ENCODE measurements at places on chromosomes 11 and 22.

DNA sequence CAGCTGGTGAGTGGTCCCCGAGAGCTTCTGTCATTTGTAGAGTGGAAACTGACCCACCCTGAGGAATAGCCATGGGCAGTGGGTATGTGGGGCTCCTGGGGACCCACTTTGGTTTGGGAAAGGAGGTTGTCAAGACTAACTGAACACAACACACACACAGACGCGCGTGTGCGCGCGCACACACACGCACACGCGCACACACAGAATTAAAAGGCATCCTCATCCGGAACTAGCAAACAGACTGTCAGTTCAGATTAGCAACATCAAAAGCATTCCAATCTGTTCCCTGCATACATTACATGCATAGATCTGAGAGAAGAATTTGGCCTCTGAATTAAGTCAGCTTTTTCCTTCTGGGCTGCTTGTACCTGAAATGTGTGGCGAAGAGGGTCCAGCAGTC is 284.7 kb downstream of the ST3GAL4 start:
- H3K36me3 ChIP-seq = no peaks in the 10 kb centered on the region
- no peak overlapping the region for H3K27ac ChIP-seq
- no peaks in the 10 kb centered on the region for H3K4me1 ChIP-seq

DNA sequence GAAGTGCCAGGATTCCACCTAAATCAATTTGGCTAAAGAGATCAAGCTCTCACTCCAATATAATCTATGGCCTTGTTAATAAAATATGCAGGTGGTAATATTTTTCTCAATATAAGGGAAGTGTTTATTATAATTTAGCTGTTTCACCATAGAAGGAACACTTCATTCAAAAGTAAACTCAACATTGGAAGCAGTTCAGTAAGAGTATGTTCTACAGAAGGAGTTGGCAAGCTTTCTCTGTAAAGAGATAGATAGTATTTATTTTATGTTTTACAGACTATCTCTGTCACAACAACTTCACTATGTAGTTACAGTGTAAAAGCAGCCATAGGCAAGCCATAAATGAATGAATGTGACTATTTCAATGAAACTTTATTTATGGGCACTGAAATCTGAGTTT is 313.6 kb upstream of the ANO3 start:
- H3K27me3 ChIP-seq = no peaks in the 10 kb centered on the region
- no peak for DNase-seq
- no peak overlapping the region for H3K4me3 ChIP-seq
- no peaks in the 10 kb centered on the region for H3K4me1 ChIP-seq
- H3K36me3 ChIP-seq = no peaks in the 10 kb centered on the region

- H3K36me3 ChIP-seq = no peaks in the 10 kb centered on the region
- H3K4me3 ChIP-seq = no peak overlapping the region
- H3K27me3 ChIP-seq = no peaks in the 10 kb centered on the region
Observed at GRCh38 chr11:128053981-128054931, 533.1 kb downstream of the ETS1 start.

GRCh38 chr11:581342-581741 is 5.1 kb downstream of the PHRF1 start:
- DNase-seq = no peak
- no peaks in the 10 kb centered on the region for H3K27me3 ChIP-seq
- H3K4me3 ChIP-seq = no peak overlapping the region
- H3K27ac ChIP-seq = no peak overlapping the region

DNA sequence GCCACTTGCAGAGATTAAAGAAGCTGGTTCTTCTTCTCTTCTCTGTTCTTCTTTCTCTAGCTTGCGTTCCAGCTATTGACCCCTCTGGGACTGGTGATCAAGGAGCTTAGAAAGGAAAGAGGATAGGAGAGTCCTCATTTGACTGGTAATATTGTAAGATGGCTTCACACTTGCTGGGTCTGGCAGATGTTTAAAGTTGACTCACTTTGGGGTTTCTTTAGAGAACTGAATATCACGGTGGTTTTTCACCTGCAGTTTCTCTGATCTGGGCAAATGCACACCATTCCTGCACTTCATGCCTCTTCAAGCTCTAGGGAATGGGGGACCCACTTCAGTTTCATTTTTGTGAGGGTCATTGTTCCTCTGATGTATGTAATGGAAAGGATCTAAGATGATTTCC is 41.8 kb upstream of the DEUP1 start:
- no peaks in the 10 kb centered on the region for H3K36me3 ChIP-seq
- H3K4me1 ChIP-seq = no peaks in the 10 kb centered on the region
- H3K27me3 ChIP-seq = no peaks in the 10 kb centered on the region
- H3K27ac ChIP-seq = no peak overlapping the region
- no peak overlapping the region for H3K4me3 ChIP-seq

DNA sequence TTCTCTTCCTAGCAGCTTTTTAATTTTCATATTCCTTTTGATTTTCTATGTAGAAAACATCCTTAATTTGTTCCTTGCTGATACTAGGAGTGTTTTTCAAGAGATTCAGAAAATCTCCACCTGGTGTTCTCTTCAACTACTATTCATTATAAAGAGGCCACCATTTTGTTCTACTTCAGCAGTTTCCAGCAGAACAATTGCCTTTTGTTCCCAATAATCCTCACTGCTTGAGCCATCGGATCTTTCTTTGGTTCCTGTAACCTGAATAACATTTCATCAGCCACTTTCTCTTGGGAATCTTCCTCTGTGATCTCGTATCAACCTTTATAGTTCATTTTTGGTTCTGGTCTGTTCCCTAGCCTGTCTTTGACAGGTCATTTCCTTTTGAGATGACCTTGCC is 1.8 kb upstream of the OR10A5 start:
- H3K27me3 ChIP-seq = no peaks in the 10 kb centered on the region
- no peak for DNase-seq
- no peaks in the 10 kb centered on the region for H3K4me1 ChIP-seq

- DNase-seq = no peak
- no peaks in the 10 kb centered on the region for H3K36me3 ChIP-seq
- H3K27me3 ChIP-seq = no peaks in the 10 kb centered on the region
- H3K4me3 ChIP-seq = no peak overlapping the region
Observed at GRCh38 chr22:17243524-17243923, 24.3 kb upstream of the ADA2 start.

GRCh38 chr11:122399375-122399774 is 256.1 kb upstream of the UBASH3B start:
- no peaks in the 10 kb centered on the region for H3K27me3 ChIP-seq
- H3K36me3 ChIP-seq = no peaks in the 10 kb centered on the region
- H3K4me1 ChIP-seq = no peaks in the 10 kb centered on the region

DNA sequence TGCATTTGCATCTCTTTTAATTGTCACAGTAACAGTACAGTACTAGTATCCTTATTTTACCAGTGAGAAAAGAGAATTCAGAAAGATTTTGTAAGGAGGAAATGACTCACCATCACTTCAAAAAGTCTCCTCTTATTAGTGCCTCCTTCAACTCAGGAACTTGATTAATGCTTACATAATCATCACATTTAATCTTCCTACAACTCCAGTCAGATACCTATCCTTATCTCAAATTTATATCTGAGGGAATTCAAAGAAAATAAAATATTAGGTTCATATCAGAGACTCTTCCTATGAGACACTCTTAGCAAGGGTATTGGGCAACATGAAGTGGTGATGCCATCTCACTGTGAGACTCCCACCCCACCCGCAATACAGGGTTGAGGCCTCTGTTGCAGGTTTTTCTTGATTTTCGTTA is 26.1 kb upstream of the CTSC start:
- no peaks in the 10 kb centered on the region for H3K27me3 ChIP-seq
- no peaks in the 10 kb centered on the region for H3K36me3 ChIP-seq
- no peak overlapping the region for H3K27ac ChIP-seq
- no peak for DNase-seq
- no peaks in the 10 kb centered on the region for H3K4me1 ChIP-seq

DNA sequence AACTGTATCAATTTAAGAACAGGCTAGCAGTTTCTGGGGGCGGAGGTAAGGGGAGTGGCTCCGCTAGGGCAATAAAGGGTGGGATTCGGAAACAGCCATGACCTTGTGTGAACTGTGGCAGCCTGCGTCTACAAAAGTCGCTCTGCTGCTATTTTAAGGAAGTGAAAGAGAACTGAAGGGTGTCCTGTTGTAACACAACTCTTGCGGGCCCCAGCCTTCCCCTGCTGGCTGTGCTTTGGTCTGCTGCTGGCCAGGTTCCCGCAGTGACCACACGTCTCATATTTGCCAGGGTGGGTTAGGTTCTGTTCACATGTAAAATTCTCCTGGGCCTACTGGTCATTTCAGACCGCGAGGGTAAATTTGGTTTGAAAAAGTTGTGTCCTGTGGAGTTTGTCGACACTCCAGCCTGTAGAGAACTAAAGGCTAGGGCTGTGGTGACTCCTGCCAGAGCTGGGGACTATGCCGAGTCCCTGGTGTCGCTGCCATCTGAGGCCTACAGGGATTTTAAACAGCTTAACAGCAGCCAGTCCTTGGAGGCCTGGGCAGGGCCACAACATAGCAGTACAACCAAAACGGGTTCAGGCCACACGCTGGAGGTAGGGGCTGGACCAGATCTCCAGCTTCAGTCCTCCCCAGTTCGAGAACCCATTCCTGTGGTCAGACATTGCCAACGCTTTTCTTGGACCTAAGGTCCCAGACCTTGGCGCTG is 1.1 kb upstream of the PPFIBP2 start:
- H3K27ac ChIP-seq = peak overlapping the region; percentile 90
- peaks cover 5% of the 10 kb centered on the region for H3K4me1 ChIP-seq
- DNase-seq = peak; percentile 93
- no peaks in the 10 kb centered on the region for H3K36me3 ChIP-seq

DNA sequence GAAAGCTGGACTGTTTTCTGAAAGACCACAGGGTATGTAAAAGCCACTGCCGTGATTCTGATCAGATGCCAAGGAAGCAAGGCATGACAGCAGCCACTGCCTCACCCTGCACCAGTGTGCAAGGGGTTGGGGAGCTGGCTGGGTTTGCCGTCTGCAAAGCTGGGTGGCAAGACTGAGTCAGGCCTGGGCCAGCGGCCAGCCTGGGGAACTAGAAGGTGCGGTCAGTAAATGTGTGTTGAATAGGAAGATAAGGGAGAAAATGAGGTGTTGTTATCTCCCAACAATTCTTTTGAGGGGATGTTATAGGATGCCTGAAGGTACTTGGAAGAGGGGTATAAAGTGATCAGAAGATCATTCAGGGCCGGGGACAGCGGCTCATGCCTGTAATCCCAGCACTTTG is 8.0 kb downstream of the VSTM5 start:
- no peaks in the 10 kb centered on the region for H3K27me3 ChIP-seq
- DNase-seq = no peak
- no peak overlapping the region for H3K4me3 ChIP-seq
- H3K27ac ChIP-seq = no peak overlapping the region

- no peak overlapping the region for H3K4me3 ChIP-seq
- H3K27ac ChIP-seq = no peak overlapping the region
- H3K27me3 ChIP-seq = no peaks in the 10 kb centered on the region
- no peaks in the 10 kb centered on the region for H3K4me1 ChIP-seq
- no peaks in the 10 kb centered on the region for H3K36me3 ChIP-seq
Observed at GRCh38 chr11:70700871-70701270, 302.5 kb downstream of the CTTN start.

GRCh38 chr11:86629045-86629706 is 43.2 kb downstream of the ME3 start:
- peak overlapping the region; percentile 77 for H3K27ac ChIP-seq
- no peaks in the 10 kb centered on the region for H3K36me3 ChIP-seq
- peaks cover 21% of the 10 kb centered on the region for H3K4me1 ChIP-seq
- H3K4me3 ChIP-seq = no peak overlapping the region
- DNase-seq = no peak

DNA sequence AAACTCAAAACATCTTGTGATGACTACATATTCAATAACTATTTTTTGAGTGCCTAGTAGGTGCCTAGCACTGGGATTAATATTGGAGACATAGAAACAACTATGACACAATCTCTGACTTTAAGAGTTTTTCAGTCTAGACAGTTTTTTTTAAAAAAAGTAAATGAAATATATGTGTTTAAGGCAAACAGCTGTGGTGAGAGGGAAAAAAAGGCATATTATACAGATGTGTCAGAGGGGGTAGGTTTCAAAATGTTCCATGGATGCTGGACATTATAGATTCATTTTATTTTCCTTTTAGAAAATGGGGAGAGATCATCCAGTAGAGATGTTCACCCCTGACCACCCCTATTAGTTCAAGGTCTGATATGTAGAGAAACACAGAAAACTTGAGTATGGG is 90.8 kb downstream of the LUZP2 start:
- no peak for DNase-seq
- no peaks in the 10 kb centered on the region for H3K4me1 ChIP-seq
- H3K27ac ChIP-seq = no peak overlapping the region
- no peaks in the 10 kb centered on the region for H3K36me3 ChIP-seq

- no peaks in the 10 kb centered on the region for H3K36me3 ChIP-seq
- DNase-seq = no peak
- no peak overlapping the region for H3K4me3 ChIP-seq
- H3K4me1 ChIP-seq = no peaks in the 10 kb centered on the region
Observed at GRCh38 chr22:28075358-28075981, 156.4 kb upstream of the PITPNB start.

DNA sequence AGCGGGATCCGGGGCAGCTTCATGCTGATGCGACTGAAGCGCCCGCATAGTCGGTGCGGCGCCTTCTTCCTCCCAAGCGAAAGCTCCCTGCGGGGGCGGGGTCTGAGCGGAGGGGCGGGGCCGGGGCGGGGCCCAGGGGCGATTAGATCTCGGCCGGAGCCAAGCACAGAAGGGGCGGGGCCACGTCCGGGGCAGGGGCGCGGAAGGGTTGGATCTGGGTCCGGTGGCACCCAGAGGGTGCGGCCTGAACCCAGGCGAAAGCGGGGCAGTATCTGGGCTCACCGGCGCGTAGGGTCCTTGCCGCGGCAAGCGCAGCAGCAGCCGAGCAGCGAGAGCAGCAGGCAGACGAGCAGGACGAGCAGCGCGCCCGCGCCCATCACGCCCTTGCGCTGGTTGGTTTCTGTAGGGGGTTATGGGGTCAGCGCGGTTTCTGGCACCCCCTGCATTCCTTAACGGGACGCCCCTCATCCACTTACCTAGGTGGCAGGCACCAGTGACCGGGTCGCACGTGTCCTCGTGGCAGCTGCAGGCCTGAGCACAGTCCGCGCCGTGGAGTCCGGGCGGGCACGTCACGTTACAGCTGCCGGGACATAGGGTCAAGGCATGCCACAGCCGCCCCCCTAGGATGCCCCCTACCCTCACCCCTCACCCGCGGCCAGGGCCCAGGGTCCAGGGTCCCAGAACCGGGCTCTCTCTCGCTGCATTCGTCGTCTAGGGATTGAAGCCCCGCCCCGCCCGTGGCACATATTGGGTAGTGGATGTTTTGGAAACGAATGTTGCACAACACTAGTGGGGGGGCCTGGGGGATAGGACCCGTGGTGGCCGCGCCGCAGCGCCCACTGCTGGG is 8.1 kb downstream of the SCARF2 start:
- no peak for DNase-seq
- H3K4me1 ChIP-seq = peaks cover 14% of the 10 kb centered on the region
- no peak overlapping the region for H3K27ac ChIP-seq
- no peaks in the 10 kb centered on the region for H3K27me3 ChIP-seq
- H3K4me3 ChIP-seq = peak overlapping the region; percentile 14

- no peaks in the 10 kb centered on the region for H3K36me3 ChIP-seq
- DNase-seq = no peak
- no peak overlapping the region for H3K27ac ChIP-seq
- peaks cover 6% of the 10 kb centered on the region for H3K27me3 ChIP-seq
- H3K4me3 ChIP-seq = no peak overlapping the region
Observed at GRCh38 chr22:42281706-42282251, 11.3 kb upstream of the TCF20 start.

GRCh38 chr11:43545610-43546009 is 134.9 kb upstream of the HSD17B12 start:
- no peaks in the 10 kb centered on the region for H3K27me3 ChIP-seq
- no peak overlapping the region for H3K27ac ChIP-seq
- H3K4me1 ChIP-seq = no peaks in the 10 kb centered on the region
- DNase-seq = no peak
- H3K36me3 ChIP-seq = no peaks in the 10 kb centered on the region
- no peak overlapping the region for H3K4me3 ChIP-seq
